ENCODE measurements at places on chromosomes 3 and 15. TPM values are rescaled to one million over a fixed set of nuclear protein-coding genes. Genes with fewer than 3 reads are reported as not detected.

Gene CPNE9
- total RNA-seq: not detected

Gene HHATL
- not detected for total RNA-seq

Gene REC114
- total RNA-seq: not detected

Gene HTR3D
- total RNA-seq: not detected

Gene KLHL40
- not detected for total RNA-seq

Gene SI
- not detected for total RNA-seq

Gene IL16
- total RNA-seq: 141 TPM

Gene SPINK8
- not detected for total RNA-seq

Gene SLC6A11
- total RNA-seq: 0.20 TPM

Gene LINGO1
- total RNA-seq: 5.5 TPM

Gene FOXL2
- total RNA-seq: not detected

Gene PPARG
- 25.8 TPM for total RNA-seq

Gene LSAMP
- 1.5 TPM for total RNA-seq

Gene OXSR1
- total RNA-seq: 31.0 TPM

Gene RETNLB
- total RNA-seq: not detected
